Islet precursor cell (in vitro differentiated cells): ENCODE measurements at places on chromosomes 2 and 18.

DNA sequence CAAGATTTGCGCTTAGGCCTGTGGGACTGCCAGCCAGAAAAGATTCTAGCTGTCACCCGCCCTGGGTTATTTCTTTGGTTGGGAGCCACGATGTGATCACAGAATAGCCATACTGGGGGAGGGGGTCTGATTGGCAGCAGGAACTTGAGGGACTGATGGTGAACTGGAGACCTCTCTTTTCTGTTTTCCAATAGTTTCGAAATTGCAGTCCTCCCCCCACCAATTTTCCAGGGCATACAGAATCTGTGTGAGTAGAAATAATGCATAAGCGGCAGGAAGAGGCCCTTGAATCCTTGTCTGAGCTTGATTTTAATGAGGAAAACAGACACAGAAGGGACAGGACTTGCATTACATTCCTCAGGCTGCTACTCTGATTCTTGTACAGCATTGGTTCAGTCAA, 2.2 kb upstream of the POLR2D start:
- DNase-seq, result no peak

DNA sequence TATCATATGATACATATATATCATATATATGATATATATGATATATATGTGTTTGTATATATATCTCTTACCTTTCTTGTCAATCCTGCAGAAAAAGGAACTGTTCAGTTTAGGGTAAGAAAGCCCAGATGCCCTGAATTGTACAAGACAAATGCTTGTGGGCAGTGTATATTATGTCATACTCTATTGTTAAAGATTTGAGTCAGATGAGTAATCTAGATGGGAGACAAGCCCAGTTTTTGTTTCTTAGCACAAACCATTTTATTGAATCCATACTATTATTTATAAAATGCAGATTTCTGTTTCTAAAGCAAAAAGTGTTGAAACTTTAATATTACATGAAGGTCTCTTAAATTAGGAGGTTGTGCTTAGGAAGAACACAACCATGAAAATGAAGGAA, 90.6 kb downstream of the VRK2 start:
- DNase-seq, result no peak

DNA sequence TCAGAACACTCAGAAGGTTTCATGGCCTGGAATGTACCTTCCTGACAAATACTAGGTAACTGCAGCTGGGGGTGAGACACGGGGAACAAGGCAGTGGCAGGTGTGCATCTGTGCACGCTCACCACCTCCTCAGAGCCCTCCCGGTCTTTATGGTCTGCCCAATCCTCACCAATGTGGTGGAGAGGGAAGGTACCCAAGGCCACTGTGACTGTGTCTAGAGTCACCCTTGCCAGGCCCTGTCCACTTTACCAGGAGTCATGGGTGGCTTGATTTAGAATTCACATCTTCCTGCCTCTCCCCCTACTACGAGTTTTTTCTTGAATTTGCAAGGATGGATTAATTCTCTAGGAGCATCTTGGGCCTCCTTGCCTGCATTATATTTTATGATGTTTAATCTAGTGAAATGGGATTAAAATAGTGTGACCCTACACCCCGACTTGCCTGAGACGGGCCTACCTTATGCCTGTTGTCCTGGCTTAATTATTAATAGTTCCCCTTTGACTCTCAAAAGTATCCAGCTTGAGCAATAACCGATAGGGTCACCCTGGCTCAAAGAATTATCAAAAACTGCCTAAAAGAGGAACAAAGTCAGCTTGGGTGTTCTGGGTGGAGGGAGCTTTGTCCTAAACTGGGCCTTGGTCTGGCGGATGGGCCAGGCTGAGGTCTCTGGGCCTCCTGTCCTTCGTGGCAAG, 56.5 kb downstream of the ACAA2 start:
- DNase-seq, result no peak

- no peak for DNase-seq
These were observed 198.9 kb downstream of the ADCYAP1 start for GRCh38 chr18:1103537-1103936.

- DNase-seq, result no peak
These were observed 56.5 kb upstream of the PAPOLG start for GRCh38 chr2:60699617-60700016.

DNA sequence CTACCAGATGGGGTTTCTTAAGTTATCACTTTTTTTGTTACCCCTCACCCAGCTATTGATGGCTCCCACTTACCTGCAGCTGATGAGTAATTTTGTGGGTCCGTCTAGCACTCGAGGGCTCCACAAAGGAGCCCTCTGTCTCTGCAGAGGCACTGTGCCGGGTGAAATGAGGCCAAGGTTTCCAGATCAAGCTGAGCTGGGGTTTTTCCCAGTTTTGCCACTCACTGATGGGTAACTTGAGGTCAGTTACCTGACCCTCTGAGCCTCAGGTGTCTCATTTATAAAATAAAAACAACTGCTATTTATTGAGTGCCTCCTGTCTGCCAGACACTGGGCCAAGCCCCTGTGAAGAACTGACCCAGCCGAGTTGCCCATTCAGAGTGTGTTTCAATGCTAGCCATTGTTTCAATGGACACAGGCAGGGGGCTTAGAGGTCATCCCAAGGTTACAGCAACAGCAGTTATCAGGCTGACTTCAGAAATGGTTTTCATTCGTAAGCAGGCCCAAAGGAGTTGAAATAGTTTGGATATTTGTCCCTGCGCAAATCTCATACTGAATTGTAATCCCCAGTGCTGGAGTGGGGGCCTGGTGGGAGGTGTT, 192.9 kb downstream of the NCK2 start:
- DNase-seq, result no peak

- no peak for DNase-seq
These were observed 89.6 kb downstream of the MTCL1 start for GRCh38 chr18:8794934-8795280.

- DNase-seq, result peak; percentile 39
These were observed 497.8 kb downstream of the EIPR1 start for GRCh38 chr2:2879781-2880180.

DNA sequence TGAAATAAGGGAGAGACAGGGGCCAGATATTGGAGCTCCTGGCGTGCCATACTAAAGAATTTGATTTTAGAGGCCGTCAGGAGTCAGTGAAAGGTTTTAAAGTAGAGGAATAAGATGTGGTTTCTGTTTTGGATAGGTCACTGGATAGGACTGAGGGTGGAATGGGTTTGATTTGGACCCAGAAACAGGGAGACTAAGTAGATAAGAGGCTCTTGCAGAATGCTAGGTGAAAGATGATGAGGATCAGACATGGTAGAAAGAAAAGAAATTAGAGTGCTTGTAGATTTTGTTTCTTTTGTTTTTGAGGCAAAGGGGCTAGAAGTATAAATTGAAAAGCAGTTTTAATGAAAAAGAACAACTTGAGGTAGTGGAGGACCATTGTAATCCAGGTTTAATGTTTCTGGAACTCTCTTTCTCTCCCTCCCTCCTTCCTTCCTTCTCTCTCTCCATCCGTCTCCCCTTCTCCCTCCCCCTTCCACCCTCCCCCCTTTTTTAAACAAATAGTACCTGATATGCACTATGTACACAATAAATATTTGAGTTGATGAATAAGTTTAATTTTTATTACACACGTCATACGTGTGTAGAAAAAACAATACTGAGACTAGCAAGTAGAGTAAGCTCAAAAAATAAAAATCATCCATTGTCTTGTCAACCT, 1.9 kb downstream of the NDUFV2 start:
- DNase-seq, result no peak

DNA sequence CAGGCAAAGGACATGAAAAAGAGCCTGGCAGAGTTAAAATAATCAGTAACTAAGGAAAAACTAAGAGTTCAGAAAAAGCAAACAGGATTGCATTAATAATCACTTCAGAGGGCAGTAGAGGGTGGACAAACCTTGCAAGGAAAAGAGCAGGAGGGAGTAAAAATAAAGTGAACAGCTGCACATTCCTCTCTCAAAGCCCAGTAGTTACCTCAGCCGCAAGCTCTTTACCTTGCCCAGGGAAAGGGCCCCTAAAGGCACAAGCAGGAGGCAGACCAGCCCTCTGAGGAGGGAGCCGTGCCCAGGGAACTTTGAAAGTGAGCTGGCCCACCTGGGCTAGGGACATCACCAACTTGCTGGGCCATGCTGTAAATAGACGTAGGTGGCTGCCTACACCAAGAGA, 196.9 kb downstream of the C1D start:
- DNase-seq, result no peak
